Activated CD8-positive, alpha-beta memory T cell treated with anti-CD3 and anti-CD28 coated beads, Interleukin-2, amount 10 ng/mL, durations not matched to agents 7 days and 5 days (primary cell): ENCODE measurements at places on chromosomes 3 and 15. TPM values are rescaled to one million over a fixed set of nuclear protein-coding genes. Genes with fewer than 3 reads are reported as not detected.

GRCh38 chr3:56042326-56042951, 425.8 kb downstream of the ERC2 start:
- no peak for DNase-seq

DNA sequence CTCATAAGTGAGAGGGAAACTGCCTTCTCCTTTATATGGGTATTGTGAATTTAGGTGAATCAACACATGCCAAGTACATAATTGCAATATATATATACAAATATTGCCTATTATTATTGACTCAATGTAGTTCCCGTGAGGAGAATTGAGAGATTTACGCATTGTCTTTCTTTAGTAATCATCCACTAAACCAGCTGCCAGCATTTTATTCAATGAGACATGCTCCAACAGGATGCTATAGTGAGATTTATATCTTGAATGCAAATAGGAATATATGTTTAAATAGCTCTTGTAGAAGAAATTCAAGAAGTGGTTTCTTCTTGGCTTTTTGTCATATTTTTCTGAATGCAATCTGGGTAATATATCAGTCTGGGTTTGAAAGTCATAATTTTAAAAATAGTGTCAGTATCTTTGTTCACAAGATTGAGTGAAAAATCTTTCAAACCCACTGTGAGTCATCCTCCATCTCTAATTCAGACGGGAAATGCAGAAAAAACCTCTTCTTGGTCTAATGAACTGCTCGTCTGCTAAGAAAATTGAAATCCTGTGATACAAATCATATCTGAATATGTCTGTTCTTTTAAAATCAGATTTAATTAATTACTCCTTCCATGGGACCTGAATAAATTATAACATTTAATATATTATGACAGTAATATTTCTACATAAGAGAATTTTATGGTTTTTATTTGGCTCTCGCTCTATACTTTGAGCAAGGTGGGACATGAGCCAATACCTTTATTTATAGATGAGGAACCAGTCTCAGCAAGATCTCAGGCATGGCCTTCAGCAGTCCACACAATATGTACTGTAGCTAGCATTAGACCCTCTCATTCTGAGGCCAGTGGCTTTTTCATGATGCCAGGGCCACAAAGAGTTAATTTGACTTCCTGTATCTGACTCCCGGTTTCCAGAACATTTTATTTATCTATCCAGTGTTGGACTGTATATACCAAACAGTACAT, 516.0 kb downstream of the GABRG3 start:
- no peak for DNase-seq

GRCh38 chr3:119738741-119739140, 35.9 kb downstream of the CFAP91 start:
- DNase-seq, result no peak

Gene ACY1
- total RNA-seq, result 18.1 TPM

GRCh38 chr15:48893311-48893710, 15.4 kb downstream of the EID1 start:
- DNase-seq, result no peak

- no peak for DNase-seq
These were observed 198.4 kb downstream of the EBLN2 start for GRCh38 chr3:73259856-73260255.

Gene SEMA5B
- total RNA-seq, result not detected

Gene ACTC1
- not detected for total RNA-seq
